Esophagus squamous epithelium (tissue), 5 donors: ENCODE measurements at places on chromosomes 3 and 15.

GRCh38 chr3:65268426-65268825 is 580.6 kb upstream of the ADAMTS9 start:
- no peak for DNase-seq

- no peak for DNase-seq
Observed at GRCh38 chr3:131233900-131234668, 147.5 kb upstream of the NUDT16 start.

GRCh38 chr15:55234104-55234799 is 37.5 kb upstream of the RSL24D1 start:
- DNase-seq = no peak

DNA sequence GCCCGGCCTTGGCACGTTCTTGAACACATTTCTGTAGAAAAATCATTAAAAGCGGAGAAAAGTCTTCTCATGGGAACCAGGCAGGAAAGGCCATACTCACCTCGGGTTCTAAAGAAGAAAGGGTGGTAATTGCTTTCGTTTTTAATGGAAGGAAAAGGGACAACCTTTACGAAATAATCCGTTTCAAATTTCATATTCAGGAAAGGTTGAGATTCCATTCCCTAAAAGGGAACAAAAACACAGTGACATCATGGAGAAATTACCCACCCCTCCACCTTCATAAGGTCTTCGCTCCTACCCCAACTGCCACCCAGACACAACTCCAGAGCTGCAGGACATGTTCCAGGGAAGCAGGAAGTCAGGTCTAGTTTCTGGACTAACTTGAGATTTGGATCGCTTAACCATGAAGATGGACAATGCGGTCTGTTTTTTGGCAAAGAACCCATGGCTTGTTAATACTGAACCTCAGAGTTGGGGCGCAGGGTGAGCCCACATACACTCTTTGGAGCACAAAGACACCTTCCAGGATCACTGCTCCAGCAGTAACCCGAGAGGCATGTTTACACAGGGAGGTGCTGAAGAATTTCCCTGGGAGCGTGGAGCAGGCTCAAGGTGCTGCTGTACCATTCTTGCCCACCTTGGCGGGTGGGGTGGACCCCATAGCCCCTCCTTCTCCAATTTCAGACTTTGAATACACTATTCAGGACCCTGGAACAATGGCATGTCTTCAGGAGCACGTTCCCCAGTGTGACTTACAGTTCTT is 49.2 kb downstream of the SPATA12 start:
- no peak for DNase-seq

DNA sequence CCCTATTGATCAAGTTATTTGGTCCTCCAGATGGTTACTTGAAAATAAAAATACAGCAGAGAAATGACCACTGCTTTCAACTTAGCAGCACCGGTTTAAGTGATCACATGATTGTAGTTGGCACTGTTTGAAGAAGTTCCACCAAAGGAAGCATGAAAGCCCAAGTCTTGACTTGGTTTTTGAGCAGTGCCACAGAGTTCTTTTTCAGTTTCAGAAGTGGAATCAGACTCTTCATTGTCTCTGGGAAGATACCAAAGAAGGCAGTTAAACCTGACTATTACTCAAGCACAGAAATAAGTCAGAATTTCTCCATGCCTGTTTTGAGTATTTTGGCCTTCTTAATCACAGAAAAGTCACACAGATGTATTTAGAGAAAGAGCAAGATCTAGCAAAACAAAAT is 66.7 kb downstream of the BBX start:
- no peak for DNase-seq

- no peak for DNase-seq
Observed at GRCh38 chr15:54127574-54127973, 149.3 kb downstream of the UNC13C start.

- DNase-seq = no peak
Observed at GRCh38 chr15:74768771-74769342, 13.0 kb upstream of the CSK start.

GRCh38 chr15:90268415-90268814 is 2.9 kb downstream of the NGRN start:
- DNase-seq = no peak

DNA sequence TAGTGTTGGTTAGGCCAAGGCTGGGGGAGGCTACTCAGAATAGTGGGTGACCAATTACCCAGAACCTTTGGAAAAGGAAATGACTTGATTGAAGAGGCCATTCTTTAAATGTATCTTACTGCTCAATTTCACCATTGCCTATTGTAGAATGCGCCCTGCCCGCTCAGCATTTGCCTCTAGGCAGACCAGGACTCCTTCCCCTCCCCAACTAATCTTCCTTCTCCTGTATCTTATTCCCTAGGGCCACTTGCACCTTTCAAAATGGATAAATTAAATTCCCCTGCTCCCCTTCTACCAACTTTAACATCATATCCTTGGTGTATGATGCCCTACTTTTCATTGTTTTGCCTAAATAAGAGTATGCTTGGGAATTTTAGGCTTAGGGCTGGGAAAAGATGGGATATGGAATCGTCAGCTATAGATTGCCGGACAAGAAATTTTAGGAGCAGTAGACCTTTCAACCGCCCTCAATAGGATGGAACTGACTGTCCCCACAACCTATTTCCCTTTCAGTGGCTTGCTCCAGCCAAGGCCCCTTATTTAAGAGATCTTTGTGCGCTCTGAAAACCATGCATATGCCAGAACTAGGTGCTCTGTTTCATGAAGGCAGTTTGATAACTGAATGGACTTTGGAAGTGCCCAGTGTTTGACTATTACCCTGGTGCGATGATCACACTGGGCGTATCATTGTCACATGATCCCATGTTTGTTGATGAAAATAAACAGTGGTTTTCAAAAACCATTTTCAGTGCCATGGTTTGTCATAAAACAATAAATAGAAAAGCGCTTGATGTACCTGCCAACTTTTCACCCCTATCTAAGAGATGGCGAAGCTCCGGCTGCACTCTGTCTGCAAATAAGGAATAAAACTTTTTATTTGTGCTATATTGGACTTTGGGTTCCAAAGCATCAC is 74.3 kb upstream of the TSEN2 start:
- no peak for DNase-seq

DNA sequence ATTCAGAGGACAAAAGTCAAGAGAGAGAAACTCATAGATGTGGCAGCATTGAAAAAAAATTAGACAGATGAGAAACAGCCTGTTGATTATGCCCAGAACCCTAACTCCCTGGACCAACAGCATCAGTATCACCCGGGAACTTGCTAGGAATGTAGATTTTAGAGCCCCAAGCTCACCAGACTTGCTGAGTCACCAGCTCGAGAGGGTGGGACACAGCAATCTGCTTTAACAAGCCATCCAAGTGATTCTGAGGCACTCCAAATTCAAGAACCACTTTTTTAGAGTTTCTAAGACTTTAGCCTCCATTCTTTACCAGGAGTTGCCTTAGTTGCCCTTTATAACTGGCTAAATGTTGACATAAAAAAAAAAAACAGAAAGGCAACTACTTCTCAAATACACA is 70.9 kb downstream of the CGGBP1 start:
- DNase-seq = no peak

GRCh38 chr3:36393563-36393962 is 13.3 kb downstream of the STAC start:
- no peak for DNase-seq
